Osteoblast (primary cell): ENCODE measurements at places on chromosomes 3 and 15.
A peak's percentile ranks its signal among the peaks of the same experiment; 100 is the strongest.

DNA sequence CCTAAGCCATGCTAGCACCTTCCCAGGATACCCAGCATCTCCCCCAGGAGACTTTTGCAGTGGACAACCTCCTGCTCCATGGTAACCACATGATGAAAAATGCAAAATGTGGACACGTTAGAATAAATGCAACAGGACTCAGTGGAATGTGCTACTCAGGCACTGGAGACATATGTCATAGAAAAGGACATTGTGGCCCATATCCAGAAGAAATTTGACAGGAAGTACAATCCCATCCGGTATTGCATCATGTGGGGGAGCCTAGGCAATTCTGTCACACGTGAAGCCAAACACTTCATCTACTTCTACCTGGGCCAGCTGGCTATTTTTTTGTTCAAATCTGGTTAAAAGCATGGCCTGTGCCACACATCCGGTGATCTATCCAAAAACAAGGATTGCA lies 227.2 kb upstream of the GPR149 start:
- no peak for DNase-seq

DNA sequence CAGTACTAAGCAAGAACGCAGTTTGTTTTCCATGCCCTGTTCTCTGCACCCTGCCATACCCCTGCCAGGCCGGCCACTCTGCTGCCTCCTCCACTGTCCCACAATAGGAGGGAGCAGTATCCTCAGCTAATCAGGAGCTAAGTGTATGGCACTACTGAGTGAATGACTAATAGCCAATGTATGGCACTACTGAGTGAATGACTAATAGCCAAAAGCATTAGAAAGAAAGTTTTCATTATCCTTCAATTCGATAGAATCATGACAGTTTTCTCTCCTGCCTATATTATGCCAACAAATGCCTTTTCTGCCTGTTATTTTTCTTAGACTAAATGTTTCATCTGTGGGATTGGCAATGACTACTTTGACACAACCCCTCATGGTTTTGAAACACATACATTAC lies 107.5 kb upstream of the CHRM5 start:
- peak; percentile 80 for DNase-seq

GRCh38 chr15:58521293-58521991 lies 89.7 kb downstream of the LIPC start:
- no peak for DNase-seq

DNA sequence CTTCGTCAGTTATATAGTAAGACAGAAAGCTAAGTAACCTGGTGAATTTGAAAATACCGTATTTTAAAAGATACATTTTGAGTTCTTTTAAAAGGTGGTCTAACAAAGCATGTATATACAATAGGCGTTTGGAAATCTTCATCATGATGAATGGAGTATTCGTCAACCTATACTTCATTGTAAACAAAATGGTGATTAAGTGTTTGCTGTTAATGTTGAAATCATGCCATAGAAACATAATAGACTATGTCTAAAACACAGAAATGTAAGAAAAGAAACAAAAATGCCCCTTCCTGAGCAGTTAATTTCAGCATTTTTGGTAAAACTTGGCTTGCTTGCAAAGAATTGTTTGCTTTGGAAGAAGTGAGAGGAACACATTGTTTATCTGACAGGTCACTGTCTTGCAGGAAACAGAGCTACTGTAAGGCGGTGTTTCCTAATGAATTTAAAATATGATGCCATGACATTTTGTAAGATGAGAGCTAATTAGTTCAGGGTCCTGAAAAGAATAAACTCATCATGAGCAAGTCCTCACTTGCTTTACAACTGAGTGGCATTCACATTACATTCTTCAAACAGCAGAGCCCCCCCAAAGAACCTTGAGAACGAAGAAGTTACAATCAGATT lies 126.7 kb downstream of the SERPINI1 start:
- DNase-seq, result no peak

- no peak for DNase-seq
Observed at GRCh38 chr3:171218069-171218468, 191.5 kb upstream of the SLC2A2 start.

DNA sequence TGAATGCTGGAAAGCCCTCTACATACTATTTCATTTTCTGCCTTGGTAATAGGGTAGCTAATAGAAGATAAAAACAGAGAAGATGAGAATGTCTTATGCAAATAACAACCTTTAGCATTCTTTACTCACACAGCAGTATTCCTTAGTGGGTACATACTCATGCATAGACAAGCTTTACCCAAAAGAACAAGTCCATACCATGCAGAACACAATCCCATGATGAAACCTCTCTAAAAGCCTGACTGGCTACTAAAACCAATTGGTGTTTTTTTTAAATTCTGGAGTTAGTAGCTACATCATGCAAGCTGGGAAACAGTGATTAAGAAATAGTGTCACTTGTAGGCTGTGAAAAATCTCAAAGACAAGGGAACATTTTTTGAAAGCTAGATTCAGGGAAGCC lies 104.8 kb downstream of the DHX30 start:
- no peak for DNase-seq

DNA sequence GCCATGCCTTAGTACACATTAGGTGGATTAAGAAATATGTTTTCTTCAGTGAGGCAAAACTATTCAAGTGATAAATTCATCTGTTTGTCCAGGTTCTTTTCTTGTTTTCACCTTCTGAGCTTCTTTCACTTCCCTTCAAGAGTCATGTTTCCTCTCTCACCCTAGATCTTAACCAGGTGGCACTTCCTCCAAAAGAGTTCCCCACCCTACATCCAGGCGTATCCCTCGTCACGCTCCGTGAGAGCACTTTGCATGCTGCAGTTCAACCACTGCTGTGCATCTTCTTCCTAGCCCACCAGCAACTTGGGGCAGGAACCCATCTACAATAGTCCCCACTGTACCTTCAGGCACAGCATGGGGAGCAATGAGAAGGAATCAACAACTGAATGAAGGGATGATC lies 28.9 kb downstream of the OSBPL10 start:
- no peak for DNase-seq

DNA sequence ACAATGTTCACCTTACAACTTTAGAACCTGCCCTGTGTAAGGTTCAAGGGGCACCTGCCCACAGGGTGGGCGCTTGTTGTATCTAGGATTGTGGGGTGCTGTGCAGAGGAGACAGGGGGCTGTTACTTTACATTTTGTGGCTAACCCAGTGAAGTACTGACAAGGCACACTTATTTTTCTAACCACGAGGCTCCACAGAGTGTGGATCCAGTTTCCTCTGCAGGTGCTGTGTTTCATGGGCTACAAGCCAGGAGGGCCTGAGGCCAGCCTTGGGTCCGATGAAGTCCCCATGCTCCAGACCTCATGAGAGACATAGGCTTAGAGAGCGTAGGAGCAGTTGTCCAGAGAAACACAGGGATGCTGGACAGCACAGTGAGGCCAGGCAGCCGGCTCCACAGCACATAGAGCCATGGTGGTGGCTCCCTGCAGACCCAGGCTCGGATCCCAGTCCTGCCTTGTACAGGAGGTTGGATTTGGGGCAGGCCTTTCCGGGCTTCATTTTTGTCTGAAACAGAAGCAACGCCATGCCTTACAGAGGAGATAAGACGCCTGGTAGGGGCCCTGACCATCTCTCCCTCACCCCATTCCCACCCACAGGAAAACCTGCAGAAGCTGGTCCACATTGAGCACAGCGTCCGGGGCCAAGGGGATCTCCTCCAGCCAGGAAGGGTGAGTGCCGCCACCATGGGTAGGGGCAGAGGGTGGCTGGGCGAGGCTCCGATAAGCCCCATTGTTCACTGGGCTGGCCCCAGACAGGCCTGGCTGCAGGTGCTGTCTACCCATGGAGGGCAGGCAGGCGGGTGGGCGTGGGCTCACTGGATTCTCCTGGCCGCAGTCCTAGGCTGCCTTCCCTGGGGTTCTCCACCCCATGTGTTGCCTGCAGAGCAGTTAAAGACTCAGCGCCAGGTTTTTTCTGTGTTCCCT lies 40.1 kb upstream of the NR2C2 start:
- no peak for DNase-seq

GRCh38 chr15:70357453-70357852 lies 259.7 kb upstream of the TLE3 start:
- DNase-seq, result no peak

GRCh38 chr3:78427303-78427702 lies 1340.5 kb downstream of the ROBO1 start:
- no peak for DNase-seq

DNA sequence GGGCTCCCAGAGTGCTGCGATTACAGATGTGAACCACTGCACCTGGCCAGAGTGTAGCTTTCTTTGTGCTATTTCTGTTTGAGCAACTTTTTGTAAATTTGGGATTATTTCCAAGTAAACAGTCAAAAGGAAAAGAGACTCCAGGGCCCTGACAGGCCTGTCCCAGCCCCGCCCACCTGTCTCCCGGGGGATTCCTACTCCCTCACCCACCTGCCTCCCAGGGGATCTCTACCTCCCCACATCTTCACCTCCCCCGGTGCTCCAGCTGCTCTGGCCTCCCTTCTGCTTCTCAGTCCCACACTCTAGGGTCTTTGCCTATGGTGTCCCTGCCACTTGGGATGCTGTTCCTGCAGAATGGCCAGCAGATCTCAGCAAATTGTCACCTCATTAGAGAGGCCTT lies 7.0 kb downstream of the RHCG start:
- no peak for DNase-seq

DNA sequence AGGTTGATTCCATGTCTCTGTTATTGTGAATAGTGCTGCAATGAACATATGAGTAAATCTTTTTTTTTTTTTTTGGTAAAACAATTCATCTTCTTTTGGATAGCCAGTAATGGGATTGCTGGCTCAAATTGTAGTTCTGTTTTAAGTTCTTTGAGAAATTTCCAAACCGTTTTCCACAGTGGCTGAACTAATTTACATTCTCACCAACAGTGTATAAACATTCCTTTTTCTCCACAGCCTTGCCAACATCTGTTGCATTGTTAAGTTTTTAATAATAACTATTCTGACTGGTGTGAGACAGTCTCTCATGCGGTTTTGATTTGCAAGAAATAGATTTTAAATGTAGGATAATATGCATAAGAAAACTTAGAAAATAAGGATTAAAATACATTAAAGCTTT lies 279.0 kb upstream of the EPHA3 start:
- DNase-seq, result no peak

- no peak for DNase-seq
Observed at GRCh38 chr3:149895339-149895738, 75.4 kb downstream of the PFN2 start.

DNA sequence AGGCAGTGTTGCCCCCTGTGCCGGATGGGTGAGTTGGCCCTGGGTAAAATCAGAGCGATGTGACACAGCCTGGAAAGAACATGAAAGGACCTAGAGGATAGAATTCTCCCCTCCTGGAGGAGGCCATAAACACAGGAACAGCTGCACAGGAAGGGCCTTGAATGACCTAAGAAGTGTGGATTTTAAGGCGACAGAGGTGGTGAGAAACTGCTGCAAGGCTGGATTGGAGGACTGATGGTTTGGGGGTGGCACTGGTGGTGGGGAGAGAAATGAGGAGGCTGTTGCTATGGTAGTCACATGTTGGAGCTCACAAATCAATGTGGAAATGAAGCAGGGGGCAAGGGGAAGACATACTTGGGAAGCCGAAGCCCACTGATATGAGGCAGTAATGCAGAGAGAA lies 13.8 kb downstream of the XIRP1 start:
- peak; percentile 87 for DNase-seq

- no peak for DNase-seq
Observed at GRCh38 chr3:32983124-32983523, 31.7 kb downstream of the CCR4 start.

- DNase-seq, result no peak
Observed at GRCh38 chr3:51024765-51025632, 350.3 kb downstream of the DOCK3 start.

- peak; percentile 81 for DNase-seq
Observed at GRCh38 chr3:114299421-114299820, 5.6 kb downstream of the TIGIT start.

DNA sequence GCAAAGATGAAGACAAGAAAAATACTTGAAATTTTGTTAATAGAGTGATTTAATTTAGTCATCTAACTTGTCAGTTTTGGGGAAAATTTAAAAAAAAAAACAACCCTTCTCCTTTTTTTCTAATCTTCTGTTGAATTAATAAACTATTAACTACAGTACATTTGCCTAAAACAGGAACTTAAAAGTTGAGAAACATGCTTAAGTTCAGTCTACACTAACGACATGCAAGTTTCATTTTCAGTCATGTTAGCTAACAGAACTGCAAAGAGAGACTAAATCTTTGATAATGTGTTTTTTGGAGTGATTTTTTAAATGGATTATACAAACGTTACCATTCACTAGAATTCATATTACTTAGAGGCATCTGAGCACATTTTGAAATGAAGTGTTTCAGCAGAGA lies 71.9 kb upstream of the MBNL1 start:
- no peak for DNase-seq

DNA sequence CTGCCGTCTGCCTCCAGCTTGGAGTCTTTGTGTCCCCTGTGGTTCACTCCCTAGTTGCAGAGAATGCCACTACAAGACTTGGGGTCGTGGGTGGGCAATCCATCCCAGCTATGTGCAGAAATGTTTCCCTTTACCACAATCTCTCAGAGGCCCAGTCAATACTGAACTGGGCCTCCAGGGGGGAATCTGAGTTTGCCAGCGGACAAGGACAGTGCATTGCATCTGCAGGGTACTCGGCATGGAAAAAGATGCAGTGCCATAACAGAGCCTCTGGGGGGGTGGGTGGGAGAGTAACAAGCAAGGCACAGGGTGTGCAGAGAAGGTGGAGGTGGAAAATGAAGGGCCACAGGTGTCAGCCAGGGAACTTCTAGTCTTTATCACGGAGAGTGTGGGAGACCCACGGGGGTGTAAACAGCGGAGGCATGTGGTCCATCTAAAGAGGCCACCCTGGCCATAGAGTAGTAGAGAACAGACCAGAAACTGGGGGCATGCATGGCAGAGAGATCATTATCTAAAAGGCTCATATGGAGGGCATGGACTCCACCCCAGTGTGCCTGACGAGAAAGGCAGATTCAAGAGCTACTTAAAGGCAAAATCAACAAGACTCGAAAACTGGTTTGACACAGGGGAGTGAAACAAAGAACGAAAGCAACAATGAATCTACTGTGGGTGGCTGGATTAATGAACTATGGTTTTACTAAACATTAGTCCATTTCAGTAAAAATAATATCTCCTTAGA lies 182.4 kb downstream of the ANXA2 start:
- no peak for DNase-seq

DNA sequence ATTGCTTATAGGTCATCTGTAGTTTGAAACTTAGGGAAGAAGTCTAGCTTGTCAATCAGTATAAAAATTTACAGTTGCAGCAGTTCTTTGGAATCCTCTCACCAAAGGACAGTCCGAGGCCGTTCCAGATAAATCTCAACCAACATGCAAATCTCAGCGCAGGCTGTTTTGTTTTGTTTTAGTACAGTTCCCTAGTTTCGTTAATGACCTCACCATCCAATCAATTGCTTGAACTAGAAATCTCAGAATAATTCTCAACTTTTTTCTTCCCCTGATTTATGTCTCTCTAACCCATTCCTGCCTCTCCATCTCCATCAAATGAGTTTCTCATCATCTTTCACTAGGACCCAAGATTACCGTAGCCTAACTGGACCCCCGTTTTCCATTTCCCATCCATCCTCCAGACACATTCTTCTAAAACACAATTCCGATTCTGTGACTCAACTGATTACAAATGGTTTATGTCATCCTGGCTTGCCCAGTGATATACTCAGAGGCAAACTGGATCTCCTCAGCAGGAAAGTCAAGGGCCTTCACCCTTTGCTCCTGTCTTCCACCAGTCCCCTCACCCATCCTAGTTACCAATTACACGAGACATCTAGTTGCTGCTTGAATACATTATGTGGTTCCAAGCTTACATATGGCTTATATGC lies 1.3 kb downstream of the SMCO1 start:
- DNase-seq, result no peak
